A172 (cell line): ENCODE measurements at places on chromosomes 1 and 21.

DNA sequence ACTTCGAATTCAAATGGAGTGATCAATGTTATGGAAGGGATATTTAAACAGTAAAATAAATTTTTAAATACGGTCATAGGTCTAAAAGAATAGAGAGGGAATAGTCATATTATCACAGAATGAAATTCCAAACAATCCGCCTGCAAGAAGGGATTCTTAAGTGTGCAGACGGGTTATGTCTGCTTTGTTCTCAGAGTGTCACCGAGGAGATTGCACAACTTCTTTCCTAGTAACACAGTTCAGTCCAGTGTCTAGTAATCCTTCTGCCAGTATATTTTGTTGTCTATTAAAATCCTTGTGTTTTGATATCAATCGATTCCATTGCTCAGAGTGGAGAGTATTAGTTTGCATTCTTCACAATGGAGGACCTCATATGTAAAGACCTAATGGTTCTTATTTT is 48.4 kb downstream of the LRRC53 start:
- DNase-seq: no peak

GRCh38 chr1:7015022-7015421 is 229.8 kb downstream of the CAMTA1 start:
- DNase-seq: no peak

DNA sequence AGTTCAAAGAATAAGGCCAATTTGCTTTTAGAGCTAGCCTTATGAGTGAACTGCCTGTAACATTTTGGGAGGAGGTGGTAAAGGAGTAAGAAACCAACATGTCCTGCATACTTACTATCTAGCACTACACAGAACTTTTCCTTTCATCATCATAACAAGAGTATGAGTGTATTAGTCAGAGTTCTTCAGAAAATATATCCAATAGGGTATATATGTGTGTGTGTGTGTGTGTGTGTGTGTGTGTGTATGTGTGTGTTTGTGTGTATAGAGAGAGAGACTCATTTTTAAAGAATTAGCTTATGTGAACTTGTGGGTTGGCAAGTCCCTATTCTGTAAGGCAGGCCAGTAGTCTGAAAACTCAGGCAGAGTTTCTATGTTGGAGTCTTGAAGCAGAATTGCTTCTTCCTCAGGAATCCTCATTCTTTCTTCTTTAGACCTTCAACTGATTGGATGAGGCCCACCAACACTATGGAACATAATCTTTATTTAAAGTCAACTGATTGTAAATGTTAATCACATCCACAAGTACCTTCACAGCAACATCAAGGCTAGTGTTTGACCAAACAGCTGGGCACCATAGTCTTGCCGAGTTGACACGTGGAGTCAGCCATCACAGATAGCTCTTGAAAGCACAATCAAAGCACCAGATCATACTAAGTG is 121.9 kb downstream of the CYYR1 start:
- no peak for DNase-seq

DNA sequence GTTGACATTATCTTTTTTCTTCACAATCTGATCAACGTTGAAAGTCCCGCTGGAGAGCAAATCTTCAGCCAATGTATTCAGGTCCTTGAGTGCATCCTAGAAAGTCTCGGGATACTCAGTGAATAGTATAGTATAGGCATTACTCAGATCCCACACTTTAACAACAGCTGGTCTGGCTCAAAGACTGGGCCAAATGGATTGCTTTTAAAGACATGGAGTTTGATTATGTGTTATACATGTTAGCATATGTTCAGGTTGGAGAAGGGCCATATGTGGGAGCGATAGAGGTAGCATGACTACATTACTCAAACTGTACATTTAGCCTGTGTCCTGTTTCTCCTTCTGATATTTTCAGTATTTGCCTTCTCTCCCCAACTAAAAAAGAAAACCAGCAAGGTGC is 33.1 kb downstream of the OR10Z1 start:
- DNase-seq: no peak

- DNase-seq: peak; percentile 20
Measured at GRCh38 chr1:40185951-40186864, 25.0 kb downstream of the RLF start.
